ENCODE measurements at places on chromosomes 1 and 21.
A peak's percentile ranks its signal among the peaks of the same experiment; 100 is the strongest.

DNA sequence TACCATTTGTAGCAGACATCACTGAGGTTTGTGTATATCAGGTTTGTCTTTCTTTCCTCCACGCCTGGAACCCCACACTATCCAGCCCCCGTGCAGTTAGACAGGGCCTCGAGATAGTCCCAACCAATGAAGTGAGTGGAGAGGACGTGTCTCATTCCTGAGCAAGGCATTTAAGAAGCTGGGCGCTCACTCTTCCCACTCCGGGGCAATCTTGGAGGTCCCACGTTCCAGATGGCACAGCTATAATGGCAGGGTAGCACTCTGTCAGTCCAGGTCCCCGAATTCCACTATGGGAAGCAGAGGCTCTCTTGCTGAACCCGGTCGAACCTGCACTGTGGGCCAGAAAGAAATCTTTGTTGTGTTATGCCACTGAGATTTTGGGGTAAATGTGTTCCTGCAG is 57.3 kb upstream of the CSF3R start:
- DNase-seq, result no peak

GRCh38 chr1:178946855-178947676 is 76.2 kb upstream of the ANGPTL1 start:
- DNase-seq, result no peak

DNA sequence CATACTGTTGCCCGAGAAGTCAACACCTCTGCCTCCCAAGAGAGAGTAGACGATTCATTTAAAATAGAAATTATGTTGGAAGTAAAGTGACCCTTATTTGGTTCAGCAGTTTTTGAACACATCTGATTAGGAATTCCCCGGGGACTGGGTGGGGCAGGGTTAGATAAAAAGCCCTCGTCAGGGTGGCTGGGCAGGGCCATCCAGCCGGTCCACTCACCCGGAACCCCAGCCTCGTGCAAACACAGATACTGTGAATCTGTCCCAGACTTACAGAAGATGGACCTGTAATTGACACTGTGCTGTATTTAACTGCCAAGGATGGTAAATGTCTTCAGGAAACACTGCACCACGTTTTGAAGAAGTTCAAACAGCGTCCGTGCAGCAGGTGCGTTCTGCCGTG is 63.7 kb downstream of the PRDM16 start:
- DNase-seq, result no peak

DNA sequence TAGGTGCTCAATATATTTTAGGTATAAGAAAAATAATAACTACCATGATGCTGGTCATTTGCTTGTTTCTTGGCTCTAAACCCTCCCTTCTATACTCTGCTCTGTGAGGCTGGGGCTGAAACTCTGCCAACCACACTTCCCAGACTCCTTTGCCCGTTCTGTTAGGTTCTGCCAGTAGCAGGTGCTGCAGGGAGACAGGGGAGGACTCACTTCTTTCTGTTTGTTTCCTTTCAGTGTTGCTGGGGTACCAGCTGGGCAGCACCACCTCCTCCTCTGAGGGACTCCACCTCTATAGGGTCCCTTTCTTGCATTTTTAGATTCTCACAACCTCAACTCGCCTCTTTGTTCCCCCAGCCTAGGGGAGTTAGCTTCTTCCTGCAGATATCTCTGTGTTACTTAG is 17.0 kb upstream of the SH2D2A start:
- DNase-seq, result peak; percentile 21

GRCh38 chr1:151773702-151774101 is 10.4 kb upstream of the MRPL9 start:
- DNase-seq, result no peak

- DNase-seq, result no peak
These were observed 271.4 kb downstream of the TBX15 start for GRCh38 chr1:118716775-118717174.
